ENCODE measurements at places on chromosomes 16 and 17.

- DNase-seq: no peak
Measured at GRCh38 chr16:76199681-76200220, 77.5 kb upstream of the CNTNAP4 start.

DNA sequence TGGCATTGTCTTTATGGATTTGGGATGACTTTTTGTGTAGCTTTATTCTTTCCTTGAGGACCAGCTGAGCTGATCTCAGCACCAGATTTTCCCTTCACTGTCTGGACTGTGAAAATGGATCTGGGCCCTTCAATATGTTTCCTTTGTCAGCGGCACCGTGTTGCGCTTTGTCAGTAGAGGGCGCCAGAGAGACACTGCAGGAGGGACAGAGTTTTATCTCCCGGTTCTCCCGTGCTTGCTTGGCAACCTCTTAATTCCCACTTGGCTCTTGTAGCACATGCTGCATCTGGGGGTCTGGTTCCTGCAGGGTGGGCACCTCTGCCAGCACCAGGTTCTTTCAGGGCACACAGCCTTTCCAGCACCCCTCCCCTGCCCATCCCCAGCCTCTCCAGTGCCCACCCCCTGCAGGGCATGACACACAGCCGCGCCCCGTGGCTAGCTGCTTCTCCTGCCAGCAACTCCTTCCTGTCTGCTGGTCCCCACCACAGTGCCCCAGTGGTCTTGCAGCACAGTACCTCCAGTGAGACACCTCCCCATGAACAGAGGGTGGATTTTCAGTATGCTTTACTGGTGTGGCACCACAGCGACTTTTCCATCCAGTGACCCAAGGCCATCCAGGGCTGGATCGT lies 19.6 kb downstream of the OR1D5 start:
- DNase-seq: peak; percentile 34

- peak; percentile 46 for DNase-seq
Measured at GRCh38 chr16:11977376-11978041, 975 bp downstream of the SNX29 start.

DNA sequence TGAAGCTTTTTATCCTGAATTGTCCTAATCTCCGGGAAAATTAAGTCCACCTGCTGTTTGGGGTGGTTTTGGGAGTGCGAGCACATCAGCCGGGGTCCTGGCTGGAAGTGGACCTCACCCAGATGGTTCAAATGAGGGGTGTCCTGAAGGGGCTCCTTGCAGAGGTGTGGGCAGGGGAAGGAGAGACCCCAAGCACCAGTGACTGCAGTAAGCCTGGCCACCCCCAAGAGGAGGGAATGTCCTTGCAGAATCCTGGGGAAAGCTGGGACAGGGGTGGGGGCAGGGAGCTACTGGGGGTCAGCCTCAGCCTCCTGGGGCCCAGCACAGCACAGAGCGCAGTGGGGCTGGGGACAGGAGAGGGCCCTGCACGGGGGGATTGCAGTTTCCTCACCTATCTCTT lies 29.4 kb downstream of the NAGPA start:
- no peak for DNase-seq

DNA sequence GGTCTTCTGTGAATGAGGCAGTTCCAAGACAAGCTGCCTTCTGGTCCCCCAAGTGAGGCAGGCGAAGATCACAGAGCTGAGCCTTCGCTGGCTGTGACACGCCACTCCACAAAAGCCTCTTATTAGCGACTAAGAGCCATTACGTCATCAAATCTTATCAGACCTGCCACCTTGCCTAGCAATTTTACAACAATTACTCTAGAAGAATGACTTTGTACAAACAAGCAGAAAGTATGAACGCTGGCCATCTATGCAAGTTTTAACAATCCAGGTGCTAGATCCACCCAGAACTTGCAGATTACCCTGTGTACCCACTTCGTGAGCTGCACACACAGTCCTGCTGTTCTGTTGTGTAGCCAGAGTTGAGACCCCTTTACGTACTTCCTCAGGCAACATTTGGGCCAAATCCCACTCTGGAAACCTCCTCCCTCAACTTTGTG lies 3.8 kb upstream of the ICAM2 start:
- DNase-seq: peak; percentile 68

DNA sequence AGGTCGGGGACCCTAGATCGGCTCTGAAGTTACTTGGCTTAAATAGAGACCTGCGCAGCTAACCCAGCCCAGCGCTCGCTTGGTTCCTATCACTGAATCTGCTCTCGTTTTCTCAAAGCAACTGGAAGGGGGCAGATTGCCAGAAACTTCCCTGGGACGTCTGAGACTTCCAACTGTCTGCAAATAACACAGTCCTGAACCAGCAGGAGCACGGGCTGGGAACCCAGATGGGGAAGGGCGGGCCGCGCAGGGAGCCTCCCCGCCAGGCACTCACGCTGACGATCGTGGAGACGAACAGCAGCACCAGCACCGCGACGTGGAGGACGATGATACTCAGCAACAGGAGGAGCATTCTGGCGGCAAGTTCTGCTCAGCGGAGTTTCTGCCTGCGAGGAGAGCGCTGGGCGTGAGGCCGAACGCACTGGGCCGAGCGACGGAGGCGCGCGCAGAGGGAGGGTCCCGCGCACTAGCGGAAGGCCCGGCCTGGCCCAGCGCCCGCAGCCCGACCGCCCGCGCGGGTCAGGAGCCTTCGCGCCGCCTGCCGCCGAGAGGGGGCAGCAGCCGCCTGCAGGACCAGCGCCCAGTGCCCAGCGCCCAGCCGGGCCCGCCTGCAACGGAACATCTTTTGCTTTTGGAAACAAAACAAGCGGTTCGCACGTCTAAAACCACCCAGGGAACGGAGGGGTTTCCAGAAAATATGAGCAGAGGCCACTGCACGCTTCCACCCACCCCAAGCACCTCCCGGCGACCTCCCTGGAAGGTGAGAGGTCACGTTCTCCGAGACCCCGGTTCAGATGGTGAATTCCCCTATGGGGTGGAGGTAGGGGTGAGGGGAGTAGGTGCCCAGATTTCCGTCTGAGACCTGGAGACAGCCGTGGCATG lies 4.5 kb downstream of the PMP22 start:
- DNase-seq: peak; percentile 80

GRCh38 chr17:41534899-41535546 lies 6.9 kb upstream of the KRT19 start:
- DNase-seq: no peak

- DNase-seq: no peak
Measured at GRCh38 chr17:82108496-82108945, 10.5 kb upstream of the FASN start.

GRCh38 chr16:83393196-83393981 lies 414.4 kb upstream of the HSBP1 start:
- DNase-seq: peak; percentile 19

GRCh38 chr16:59959311-59959710 lies 1225.2 kb upstream of the GOT2 start:
- DNase-seq: no peak

DNA sequence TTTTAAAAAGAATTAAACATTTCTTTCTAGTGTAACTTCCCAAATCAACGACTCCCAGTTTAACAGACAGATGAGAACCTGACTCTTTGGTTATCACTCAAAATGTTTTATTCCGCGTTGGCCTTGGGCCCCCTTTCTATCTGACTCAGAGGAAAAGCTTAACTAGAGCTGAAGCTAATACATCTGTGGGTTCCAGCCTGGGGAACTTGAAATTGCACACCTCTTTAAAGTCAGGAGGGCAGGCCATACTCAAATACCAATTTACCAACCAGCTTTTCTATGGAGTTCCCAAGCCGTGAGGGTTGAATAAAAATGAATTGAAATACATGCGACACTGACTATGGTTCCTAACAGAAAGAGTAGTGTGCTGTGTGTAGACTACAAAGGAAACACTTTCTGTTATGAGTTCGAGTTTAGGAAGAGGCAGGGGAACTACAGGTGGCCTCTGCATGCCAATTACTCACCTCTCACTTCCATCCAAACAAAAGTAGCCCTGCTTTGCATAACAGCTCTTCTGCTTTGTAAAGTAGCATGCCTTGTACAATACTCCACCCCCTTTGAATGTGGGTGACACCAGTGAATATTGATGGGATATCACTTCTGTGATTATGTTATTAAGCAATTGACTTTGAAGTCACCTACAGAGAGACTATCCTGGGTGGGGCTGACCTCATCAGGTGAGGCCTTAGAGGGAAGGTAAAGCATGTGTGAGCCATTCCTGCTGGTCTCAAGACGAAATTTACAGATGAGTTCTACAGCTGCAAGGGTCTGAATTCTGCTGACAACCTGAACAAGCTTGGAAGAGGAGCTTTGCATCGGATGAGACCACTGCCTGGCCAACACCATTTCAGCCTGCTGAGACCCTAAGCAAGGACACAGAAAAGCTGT lies 92.1 kb downstream of the WDR59 start:
- no peak for DNase-seq

GRCh38 chr16:77696149-77696548 lies 26.2 kb upstream of the NUDT7 start:
- DNase-seq: no peak

DNA sequence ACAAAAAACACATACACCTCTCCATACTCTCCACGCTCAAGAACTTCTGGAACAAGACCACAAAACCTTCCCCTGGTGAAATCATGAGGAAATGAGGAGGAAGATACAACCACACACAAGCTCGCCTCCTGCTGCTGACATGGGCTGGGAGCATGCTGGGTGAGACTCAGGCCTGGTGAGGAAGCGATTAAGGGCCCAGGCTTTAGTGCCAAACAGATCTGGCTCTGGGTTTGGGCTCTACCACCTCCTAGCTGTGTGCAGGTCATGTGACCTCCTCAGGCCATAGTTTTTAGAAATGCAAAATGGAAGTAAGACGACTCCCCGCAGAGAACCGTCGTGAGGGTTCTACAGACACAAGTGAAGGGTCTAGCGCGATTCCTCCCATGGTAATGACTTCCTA lies 41.3 kb downstream of the VAC14 start:
- DNase-seq: no peak

- DNase-seq: no peak
Measured at GRCh38 chr17:74803388-74803930, 27.3 kb upstream of the NAT9 start.

DNA sequence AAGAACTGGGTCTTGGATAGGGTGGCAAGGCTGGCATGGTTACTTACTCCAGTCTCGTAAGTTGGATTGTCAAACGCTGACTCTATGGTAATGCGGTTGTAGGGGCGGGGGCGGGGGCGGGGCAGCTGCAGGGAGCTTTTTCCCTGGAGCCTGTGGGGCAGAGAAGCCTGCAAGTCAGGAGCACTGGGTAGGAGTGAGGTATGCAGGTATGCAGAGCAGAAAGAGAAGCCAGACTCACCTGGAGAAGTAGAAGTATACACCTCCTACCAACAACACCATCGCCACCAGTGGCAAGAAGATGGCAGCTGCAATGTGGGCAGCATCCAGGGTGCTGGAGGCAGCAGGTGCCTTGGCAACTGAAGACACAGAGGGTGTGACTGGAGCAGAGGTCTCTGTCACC lies 4.8 kb upstream of the PHF12 start:
- no peak for DNase-seq

GRCh38 chr16:75256059-75256571 lies 4.7 kb upstream of the BCAR1 start:
- DNase-seq: peak; percentile 70

GRCh38 chr17:913207-913606 lies 66.4 kb downstream of the NXN start:
- no peak for DNase-seq

GRCh38 chr16:47258874-47259461 lies 115.2 kb upstream of the NETO2 start:
- DNase-seq: peak; percentile 61

DNA sequence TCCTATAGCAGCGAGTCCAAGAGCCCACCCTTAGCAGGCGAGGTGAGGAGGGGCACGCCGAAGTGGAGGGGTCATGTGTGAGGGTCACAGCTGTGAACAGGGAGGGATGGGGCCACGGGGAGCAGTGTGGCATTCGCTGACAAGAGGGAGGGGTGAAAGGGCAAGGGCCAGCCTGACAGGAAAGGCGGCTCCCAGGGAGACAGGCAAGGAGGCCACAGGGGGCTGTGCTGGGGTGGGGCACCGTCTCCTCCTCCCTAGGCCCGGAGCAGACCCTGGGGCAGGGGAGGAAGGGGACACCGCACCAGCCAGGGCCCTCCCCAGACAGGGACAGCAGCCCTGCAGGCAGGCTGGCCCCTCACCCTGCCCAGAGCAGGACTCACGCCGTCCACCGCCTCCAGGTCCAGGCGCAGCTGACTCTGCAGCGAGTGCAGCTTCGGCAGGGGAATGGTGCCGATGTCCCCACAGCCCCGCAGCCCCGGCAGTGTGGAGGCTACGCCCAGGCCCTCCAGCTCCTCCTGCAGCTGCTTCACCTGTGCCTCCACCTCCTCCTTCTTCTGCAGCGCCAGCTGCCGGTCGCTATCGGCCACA lies 15.1 kb downstream of the GNPTG start:
- no peak for DNase-seq

- no peak for DNase-seq
Measured at GRCh38 chr16:55532227-55532626, 23.4 kb downstream of the LPCAT2 start.

DNA sequence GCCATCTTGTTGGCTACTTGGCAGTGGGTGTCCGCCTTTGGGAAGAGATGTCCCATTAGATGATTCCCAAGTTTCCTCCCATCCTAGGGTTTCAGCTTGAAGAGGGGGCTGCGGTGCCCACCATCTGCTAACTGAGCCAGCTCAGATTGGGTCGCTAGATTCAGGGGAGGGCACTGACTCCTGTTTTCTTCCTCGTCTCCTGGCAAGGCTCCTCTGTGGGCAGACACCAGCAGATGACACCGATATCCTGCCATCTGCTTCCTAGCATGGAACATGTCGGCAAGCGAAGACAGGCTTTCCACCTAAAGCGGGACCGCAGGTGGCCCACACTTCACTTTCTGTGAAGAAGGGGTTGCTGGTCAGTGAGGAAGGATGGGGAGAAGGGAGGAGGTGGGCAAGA lies 27.3 kb downstream of the C17orf75 start:
- DNase-seq: no peak

DNA sequence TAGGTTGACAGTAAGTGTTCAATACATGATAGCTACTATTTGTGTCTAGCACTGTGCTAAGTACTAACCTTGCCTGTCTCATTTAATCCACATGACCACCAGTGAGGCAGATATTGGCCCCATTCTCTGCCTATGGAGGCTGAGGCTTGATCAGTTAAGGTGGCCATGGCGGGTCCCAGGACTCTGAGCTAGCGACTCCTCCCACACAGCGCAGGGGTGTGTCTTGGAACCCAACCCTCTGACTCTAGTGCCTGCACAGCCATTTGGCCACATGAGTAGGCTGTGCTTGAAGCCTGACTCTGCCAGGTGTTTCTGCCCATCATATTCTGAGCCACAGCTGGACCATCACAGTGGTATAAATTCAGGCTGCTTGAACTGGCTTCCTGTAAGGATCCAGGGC lies 6.4 kb downstream of the NHERF1 start:
- peak; percentile 65 for DNase-seq

Measured in K562 (cell line).